ENCODE measurements at places on chromosomes 12 and 14. TPM values are rescaled to one million over a fixed set of nuclear protein-coding genes. Genes with fewer than 3 reads are reported as not detected.

DNA sequence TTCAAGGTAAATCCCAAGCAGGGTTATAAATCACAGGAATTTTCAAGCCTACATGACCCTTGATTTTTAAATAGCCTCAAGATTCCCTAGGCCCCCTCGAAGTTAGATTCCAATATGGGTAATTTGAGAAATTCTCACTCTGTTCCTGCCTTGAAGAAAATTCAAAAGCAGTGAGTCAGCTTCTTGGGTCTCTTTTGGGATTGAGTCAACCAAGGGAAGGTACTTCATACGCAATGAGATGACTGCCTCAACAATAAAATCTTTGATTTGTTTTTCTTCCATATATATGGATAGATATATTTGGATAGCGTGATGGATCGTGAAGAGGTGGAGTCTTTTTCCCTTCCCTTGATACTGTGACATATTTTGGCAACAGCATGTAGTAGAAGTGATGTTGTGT lies 180.4 kb upstream of the ATP2B1 start:
- no peaks in the 10 kb centered on the region for H3K36me3 ChIP-seq
- H3K4me1 ChIP-seq: no peaks in the 10 kb centered on the region
- DNase-seq: no peak
- no peak overlapping the region for H3K27ac ChIP-seq

DNA sequence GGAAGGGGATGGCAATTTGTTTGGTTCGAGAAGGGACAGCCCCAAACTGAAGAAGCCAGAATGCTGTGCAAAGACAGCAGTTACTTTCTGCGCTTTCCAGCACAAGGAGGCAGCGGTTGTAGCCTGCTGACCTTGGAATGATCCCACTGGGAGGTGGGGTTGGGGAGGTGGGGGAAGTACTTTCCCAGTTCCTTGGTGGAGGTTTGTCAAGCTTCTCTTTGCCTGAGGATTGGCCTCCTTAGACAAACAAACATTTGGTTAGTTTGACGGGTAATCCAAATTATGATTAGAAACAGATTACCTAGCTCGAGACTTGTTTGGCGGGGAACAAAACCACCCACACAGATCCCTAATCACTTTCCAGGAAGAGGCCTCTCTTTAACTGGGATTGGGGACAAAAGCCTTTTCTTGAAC lies 79.1 kb upstream of the EGLN3 start:
- H3K4me1 ChIP-seq: no peaks in the 10 kb centered on the region
- no peak overlapping the region for H3K27ac ChIP-seq
- H3K36me3 ChIP-seq: no peaks in the 10 kb centered on the region

DNA sequence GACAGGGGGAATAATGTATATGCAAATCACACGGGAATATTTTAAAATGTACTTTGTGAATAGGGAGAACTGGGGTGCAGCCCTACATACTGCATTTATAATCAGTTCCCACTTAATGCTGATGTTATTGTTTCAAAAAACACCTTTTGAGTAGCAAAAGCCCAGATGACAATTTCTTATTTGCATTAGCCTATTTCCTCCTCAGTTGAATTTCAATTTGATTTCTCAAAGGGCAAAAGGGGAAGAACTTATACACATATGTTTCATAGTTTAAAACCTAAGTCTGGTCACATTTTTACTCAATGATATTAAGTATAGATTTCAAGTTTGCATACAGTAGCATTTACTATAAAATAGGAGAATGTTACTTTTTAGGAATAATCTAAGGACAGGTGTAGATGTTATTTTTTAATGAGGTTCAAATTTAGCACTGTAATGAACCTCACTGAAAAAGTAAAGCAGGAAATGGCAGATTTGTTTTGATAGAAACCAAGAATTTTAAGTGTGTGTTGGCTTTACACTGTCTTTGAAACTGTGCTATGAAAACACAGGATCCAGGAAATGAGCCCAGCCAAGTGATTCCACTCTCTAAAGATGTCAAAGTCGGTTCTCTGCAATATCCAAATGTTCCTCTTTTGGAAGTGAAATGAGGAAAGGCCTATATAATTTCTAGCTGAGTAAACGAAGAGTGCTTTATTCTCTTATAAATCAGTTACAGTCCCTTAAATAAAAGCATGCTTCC lies 367.4 kb downstream of the BTG1 start:
- H3K27ac ChIP-seq: no peak overlapping the region
- H3K36me3 ChIP-seq: no peaks in the 10 kb centered on the region
- no peak overlapping the region for H3K4me3 ChIP-seq
- no peaks in the 10 kb centered on the region for H3K4me1 ChIP-seq

DNA sequence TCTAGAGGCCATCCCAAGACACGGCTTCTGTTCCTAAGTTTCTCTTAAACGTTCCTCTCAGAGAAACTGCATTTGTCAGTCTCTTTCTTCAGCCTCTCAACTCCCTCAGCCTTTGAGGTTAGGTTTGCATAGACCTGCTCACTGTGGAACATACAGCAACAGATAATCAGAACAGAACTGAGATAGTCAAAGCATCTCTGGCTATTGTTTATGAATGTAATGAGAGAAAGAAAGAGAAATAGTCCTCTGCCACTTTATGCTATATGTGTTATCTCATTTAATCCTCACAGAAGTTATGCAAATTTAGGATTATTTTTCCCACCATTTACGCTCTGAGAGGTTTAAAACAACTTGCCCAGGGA lies 190.6 kb downstream of the PHLDA1 start:
- H3K27me3 ChIP-seq: no peaks in the 10 kb centered on the region
- H3K36me3 ChIP-seq: no peaks in the 10 kb centered on the region
- DNase-seq: no peak
- H3K4me3 ChIP-seq: no peak overlapping the region
- H3K4me1 ChIP-seq: no peaks in the 10 kb centered on the region

DNA sequence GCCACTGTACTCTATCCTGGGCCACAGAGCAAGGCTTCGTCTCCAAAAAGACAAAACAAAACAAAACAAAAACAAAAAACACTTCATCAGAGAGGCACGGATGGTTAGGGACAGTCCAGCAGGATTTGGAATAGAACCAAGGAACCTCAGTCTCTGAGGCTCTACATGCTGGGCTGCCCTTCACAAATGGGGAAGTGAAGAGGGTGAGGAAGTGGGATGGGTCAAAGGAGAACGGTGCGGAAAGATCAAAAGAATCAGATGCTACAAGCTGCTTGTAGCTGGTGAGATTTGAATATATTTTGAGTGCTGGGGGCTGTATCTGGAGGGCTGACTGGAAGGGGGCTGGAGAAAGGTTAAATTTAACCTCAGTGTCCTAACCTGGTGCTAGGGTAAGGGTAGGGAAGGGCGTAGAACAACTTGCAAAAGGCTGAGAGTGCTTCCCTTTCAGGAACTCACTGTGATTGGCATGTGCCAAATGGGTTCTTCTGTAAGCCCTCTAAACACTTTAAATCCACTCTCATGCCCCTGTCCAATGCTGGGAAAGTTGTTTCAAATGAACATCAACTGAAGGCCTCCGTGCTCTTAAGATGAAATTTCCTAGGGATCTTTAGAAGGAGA lies 4.6 kb downstream of the FOXJ2 start:
- no peaks in the 10 kb centered on the region for H3K27me3 ChIP-seq
- no peak for DNase-seq
- no peak overlapping the region for H3K27ac ChIP-seq
- H3K36me3 ChIP-seq: no peaks in the 10 kb centered on the region

DNA sequence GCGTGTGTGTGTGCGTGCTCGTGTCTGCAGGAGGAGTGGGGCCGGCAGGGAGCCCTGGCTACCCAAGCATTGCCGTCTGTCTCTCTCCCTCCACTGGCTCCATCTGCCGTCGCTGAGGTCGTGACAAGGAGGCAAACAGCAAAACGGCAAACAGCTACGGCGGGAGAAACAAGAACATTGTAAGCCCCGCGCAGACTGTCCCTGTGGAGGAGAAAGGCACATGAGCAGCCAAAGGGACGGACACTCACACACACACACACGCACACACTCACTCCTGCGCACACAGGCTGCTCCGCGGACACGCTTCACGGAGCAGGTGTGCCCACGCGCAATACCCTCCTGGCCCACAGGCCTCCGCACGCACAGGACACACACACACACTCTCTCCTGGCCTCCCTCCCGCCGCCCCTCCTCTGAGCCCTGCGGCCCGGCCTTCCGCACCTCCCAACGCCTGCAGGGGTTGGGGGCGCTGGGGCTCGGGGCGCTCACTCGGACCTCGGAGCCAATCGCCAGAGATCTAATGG lies 905 bp downstream of the CISTR start:
- H3K4me1 ChIP-seq: no peaks in the 10 kb centered on the region
- H3K27me3 ChIP-seq: no peaks in the 10 kb centered on the region
- peak overlapping the region; percentile 53 for H3K27ac ChIP-seq
- H3K36me3 ChIP-seq: no peaks in the 10 kb centered on the region
- H3K4me3 ChIP-seq: peak overlapping the region; percentile 31

- H3K36me3 ChIP-seq: no peaks in the 10 kb centered on the region
- H3K27me3 ChIP-seq: no peaks in the 10 kb centered on the region
- no peak overlapping the region for H3K27ac ChIP-seq
- no peak for DNase-seq
- H3K4me3 ChIP-seq: no peak overlapping the region
Measured at GRCh38 chr12:99380701-99381100, 266.9 kb upstream of the GARIN6 start.

GRCh38 chr12:78864403-78864869 lies at the start of gene SYT1:
TSS of gene SYT1 (plus strand) at chr12:78864774.
- H3K4me1 ChIP-seq: peaks cover 4% of the 10 kb centered on the region
- H3K27me3 ChIP-seq: no peaks in the 10 kb centered on the region
- H3K27ac ChIP-seq: no peak within 1 kb of the TSS
- peak within 1 kb of the TSS; percentile 14 for H3K4me3 ChIP-seq

DNA sequence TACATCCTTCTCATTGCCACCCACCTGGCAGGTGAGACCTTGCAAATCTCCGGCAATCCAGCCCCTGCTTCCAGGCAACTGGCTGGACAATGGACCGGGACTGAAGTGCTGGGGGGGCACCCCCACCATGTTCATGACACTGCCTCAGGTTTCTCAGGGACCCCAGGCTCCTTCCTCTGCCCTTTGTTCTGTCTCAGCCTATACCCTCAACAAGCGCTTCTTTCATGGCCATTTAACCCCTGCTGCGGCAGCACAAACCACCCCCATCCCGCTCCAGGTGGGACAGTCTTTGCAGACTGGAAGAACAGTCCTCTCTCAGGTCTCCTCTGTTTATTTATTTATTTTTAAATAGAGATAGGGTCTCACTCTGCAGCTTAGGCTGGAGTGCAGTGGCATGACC lies 7.6 kb downstream of the ISM2 start:
- H3K4me3 ChIP-seq: no peak overlapping the region
- no peak for DNase-seq
- H3K27me3 ChIP-seq: no peaks in the 10 kb centered on the region
- no peaks in the 10 kb centered on the region for H3K4me1 ChIP-seq

DNA sequence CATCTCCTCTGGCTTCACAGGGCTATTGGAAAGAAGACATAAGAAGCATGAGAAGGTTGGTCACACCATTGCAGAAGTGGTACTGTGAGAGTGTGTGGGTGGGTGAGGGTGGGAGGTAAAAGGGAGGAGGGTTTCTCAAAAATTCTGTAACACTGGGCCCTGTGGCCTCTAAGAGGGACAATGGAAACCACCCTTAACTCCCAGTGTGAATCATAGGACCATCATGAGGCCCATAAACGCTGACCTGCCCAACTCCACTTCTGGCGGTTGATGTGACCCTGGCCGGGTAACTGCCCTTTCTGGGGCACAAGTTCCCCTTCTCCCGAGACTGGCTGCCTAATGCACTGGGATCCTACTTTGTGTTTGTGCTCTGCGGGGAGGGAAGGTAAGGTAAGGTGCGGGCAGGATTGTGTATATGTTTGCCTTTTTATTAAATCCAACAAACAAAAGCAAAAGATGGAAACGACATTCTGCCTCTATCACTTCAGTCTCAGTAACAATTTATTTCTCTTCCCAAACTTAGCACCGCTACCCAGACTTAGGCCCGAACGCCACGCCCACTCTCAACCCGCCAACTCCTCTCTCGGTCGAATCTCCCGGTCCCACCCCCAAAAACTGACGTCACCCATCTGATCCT lies 551 bp downstream of the METTL1 start:
- H3K4me1 ChIP-seq: peaks cover 20% of the 10 kb centered on the region
- DNase-seq: peak; percentile 86
- no peaks in the 10 kb centered on the region for H3K27me3 ChIP-seq
- peak overlapping the region; percentile 95 for H3K27ac ChIP-seq

DNA sequence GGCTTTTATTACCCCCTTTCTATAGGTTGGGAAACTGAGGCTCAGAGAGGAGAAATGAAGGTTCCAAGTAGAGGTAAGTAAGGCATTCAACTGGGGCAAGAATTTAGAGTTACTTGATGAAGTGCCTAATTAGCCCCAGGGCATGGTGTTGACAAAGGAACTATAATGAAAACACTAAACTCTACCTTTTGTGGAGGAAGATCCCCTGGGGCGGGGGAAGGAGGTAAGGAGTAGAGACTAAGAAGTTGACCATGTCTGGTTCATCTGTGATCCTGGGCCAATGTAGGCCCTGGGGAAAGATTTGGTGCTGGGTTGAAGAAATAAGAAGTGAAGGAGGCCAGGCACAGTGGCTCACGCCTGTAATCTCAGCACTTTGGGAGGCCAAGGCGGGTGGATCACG lies 16.2 kb upstream of the COX6A1 start:
- no peaks in the 10 kb centered on the region for H3K27me3 ChIP-seq
- H3K27ac ChIP-seq: no peak overlapping the region
- no peaks in the 10 kb centered on the region for H3K36me3 ChIP-seq
- H3K4me1 ChIP-seq: no peaks in the 10 kb centered on the region
- no peak overlapping the region for H3K4me3 ChIP-seq

- DNase-seq: peak; percentile 74
- H3K4me3 ChIP-seq: no peak overlapping the region
- peaks cover 7% of the 10 kb centered on the region for H3K36me3 ChIP-seq
- H3K27ac ChIP-seq: no peak overlapping the region
Measured at GRCh38 chr12:6735448-6736191, 11.8 kb downstream of the COPS7A start.

- no peak overlapping the region for H3K4me3 ChIP-seq
- H3K4me1 ChIP-seq: no peaks in the 10 kb centered on the region
- H3K36me3 ChIP-seq: no peaks in the 10 kb centered on the region
- H3K27ac ChIP-seq: no peak overlapping the region
Measured at GRCh38 chr12:51388846-51389245, 2.4 kb downstream of the GALNT6 start.

DNA sequence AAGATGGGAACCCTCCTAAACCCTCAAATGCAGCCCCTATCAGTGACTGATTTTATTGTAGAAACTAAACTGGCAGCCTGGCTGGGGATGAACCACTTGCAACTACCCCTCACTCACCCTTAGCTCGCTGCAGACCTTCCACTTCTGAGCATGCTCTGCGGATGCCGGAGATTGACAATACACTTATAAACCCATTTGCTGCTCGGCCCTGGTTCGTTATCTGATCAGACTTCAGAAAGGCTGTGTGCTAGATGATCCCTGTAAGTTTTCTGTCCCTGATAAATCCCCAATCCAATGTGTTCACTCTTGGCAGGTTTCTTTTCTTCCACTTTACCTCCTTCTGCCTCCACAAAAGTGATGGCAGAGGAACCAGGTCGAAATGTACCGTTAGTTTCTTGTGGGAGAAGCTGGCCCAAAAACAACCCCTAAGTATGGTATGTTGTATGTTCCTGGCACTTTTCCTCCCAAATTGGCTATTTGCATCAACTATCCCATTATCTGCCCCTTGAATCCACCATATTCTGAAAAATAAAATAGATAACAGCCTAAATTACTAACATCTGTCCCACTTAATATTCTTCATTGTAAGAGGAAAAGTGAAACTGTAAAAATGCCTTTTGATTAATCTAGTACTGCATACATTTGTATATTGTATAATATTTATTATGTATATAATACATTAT lies 18.8 kb downstream of the RPH3A start:
- no peaks in the 10 kb centered on the region for H3K36me3 ChIP-seq
- no peak overlapping the region for H3K4me3 ChIP-seq
- no peak overlapping the region for H3K27ac ChIP-seq
- H3K4me1 ChIP-seq: no peaks in the 10 kb centered on the region
- DNase-seq: no peak

Gene PLEKHG3
- 60.7 TPM for total RNA-seq

Gene FAM216A
- total RNA-seq: 0.98 TPM

Gene PROX2
- total RNA-seq: not detected

Gene CLEC4C
- not detected for total RNA-seq

Gene MYF6
- not detected for total RNA-seq

Gene TMTC2
- 6.5 TPM for total RNA-seq

Gene TCL1B
- not detected for total RNA-seq

All from pancreas (tissue), 10 donors.